ENCODE measurements at places on chromosomes 11 and 22.

DNA sequence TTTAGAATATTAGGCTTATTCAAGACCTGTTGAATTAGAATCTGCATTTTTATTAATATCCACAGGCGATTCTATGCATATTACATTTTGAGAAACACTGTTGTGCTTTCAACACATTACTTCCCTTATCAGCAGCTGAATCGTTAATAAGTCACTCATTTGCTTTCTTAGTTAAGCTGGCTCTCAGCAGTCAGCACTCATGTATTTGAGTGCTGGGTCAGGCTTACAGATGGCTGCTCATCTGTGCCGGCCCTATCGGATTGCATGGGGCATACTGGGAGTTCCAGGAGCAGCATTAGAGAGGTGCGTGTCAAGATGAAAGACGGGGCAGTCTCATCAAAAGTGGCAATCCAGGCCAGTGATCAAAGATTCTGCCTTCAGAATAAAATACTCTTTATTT lies 10.8 kb upstream of the OR51L1 start:
- no peak for DNase-seq

- DNase-seq = peak; percentile 66
These were observed 65.3 kb upstream of the MS4A8 start for GRCh38 chr11:60634126-60634525.

DNA sequence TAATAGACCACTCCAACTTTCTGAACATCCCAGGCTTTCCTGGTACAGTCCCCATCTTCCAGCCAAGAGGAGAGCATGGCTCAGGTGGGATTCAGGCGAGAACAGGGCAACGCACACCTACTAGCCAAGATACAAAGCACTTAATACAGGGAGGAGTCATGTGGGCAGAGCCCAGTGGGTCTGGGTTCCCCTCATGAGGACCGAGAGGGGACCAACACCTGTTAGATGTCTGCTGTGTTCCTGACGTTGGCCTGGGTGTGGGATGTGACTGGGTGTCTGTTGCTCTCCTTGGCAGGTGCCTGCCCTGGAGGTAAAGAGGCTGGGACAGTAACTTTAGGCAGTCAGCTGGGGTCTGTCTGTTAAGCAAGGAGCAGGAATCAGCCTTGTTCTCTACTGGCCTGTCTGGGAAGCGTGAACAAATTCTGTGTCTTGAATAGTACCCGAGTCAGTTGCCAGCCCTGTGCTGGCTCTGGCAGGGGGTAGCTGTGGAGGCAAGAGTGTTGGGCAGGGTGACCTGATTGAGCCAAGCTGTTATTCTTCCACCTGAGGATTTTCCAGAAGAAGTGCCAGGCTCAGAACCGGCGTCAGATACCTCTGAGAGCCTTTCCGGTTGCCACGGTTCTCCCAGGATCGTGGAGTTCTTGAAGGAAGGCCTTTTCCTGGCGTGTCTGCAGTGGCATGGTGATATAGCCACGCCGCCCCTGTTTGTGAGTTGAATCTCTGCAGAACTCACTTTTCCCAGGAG lies 56.3 kb downstream of the BCR start:
- no peak for DNase-seq

- no peak for DNase-seq
These were observed 18.3 kb upstream of the MICAL3 start for GRCh38 chr22:18042685-18043084.

- DNase-seq = no peak
These were observed at the start of gene PAX6 for GRCh38 chr11:31810779-31811647. TSS of gene PAX6 (minus strand) at chr11:31811322. CDS start at chr11:31806411, 4,911 bp downstream.

- no peak for DNase-seq
These were observed 70.4 kb upstream of the RASSF10 start for GRCh38 chr11:12938590-12939247.

DNA sequence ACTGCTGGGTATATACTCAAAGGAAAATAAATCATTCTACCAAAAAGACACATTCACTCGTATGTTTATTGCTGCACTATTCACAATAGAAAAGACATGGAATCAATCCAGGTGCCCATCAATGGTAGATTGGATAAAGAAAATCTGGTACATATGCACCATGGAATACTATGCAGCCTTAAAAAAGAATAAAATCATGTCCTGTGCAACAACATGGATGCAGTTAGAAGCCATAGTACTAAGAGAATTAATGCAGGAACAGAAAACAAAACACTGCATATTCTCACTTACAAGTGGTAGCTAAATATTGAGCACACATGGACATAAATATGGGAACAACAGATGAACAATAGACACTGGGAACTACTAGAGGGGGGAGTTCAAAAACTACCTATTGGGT lies 96.3 kb downstream of the FAM76B start:
- DNase-seq = no peak

GRCh38 chr22:28375761-28376534 lies 303.7 kb downstream of the TTC28 start:
- DNase-seq = no peak

GRCh38 chr11:88246696-88247095 lies 71.5 kb upstream of the RAB38 start:
- DNase-seq = no peak

- no peak for DNase-seq
These were observed 72.8 kb downstream of the TP53I11 start for GRCh38 chr11:44877571-44878497.

GRCh38 chr11:94672636-94673035 lies 95.5 kb upstream of the AMOTL1 start:
- DNase-seq = no peak

- no peak for DNase-seq
These were observed 71.8 kb downstream of the CTTN start for GRCh38 chr11:70470127-70470526.

DNA sequence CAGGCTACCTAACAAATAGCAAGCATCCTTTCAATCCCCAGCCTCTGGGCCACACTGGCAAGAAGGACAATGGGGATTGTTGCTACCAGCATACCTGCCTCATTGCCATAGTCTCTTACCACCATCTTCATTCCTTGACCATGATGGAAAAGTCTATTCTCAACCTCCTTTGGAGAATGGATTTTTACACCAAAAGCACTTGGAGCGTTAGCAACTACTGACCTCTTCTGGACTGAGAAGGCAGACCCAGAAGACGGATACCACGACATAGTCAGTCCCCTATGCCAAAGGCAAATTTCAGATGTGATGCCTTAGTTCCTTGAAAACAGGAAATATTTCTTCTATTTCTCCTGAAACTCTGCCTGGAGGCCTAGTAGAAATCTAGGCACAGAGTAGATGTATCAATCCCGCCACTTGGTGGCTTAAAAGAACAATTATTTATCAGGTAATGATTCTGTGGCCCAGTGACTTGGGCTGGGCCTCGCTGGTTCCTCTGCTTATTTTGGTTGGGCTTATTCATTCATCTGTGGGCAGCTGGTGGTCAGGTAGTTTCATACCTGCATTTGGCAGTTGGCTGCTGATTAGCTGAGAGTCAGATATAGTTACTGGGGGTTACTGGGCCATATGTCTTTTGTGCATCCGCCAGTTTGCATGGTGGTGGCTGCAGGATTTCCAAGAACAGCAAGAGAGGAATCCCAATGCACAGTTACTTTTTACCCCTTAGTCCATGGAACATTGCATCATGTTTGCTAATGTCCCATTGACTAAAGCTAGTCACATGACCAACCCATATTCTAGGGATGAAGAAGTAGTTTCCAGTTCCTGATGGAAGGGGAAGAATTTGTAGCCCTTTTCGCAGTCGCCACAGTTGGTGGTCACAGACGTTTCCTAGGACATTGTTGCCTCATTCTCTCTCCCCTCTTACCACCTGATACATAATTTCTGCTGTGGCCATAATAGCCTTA lies 75.2 kb downstream of the DHCR7 start:
- no peak for DNase-seq

DNA sequence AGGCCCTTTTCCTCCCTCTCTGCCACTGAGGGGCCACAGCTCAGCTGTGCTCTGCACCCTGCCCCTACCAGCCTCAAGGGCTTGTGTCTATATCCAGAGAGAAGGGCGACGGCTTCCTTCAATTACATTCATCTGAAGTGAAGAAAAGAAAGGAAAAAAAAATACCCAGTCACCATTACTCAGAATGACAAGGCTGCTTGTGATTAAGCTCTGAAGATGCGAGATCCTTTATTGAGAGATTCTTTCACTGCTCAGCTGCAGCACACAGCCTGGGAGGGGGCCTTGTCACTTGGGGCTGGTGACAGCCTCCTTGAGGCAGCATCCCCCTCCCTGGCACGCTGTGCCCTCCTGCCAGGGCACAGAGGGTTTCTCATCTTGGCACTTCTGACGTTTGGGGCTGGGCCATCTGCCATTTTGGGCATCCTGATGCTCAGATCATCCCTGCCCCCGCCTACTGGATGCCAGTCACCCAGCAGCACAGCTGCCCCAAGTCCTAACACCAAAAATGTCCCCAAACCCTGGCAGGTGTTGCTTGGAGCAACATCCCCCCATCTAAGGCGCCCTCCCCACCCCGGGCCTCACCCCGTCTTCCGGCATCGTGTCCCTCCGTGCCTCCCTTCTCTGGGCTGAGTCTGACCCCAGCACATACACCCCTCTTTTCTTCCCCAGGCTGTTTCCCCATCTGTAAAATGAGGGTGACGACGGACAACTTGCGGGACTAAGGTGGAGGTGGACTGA lies 1394.7 kb downstream of the BRD1 start:
- no peak for DNase-seq

- DNase-seq = no peak
These were observed 1.9 kb downstream of the SMTNL1 start for GRCh38 chr11:57539342-57539741.

DNA sequence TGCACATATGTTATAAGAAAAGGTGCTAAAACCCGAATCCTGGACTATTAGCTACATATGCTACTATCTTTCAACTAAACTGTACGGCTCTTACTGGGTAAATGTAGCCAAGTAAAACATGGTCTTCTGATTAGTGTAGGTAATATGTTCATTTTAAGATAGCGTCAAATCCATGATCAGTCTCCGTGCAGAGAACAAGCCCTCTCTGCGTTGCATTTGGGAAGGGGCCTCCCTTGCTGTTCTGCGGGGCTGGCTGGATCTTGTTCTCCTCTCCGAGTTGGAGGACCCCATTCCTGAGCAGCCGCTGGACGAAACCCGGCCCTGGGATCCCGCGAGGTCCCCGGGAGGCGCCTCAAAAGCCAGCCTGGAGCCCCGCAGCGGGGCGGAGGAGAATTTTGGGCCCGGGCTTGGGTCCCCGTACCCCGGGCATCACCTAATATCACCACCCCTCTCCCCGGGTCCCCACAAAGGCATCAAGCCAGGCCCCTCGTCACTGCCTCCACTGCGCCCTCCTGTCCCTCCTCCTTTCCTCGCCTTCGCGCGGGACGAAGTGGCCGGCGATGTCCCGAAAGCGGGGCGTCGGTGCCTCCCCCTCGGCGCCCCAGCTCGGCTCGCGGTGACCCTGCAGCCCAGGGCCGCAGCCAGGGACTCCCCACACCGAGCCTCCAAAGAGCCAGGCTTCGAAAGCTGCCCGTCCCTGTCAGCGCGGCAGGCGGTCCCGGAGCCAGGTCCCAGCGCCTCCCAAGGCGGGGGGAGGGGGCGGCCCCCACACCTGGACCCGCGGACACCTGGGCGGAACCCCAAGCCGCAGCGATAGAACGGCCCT lies 54.5 kb upstream of the FBXO3 start:
- no peak for DNase-seq

GRCh38 chr11:61345170-61345610 lies 12.2 kb downstream of the TKFC start:
- DNase-seq = no peak

DNA sequence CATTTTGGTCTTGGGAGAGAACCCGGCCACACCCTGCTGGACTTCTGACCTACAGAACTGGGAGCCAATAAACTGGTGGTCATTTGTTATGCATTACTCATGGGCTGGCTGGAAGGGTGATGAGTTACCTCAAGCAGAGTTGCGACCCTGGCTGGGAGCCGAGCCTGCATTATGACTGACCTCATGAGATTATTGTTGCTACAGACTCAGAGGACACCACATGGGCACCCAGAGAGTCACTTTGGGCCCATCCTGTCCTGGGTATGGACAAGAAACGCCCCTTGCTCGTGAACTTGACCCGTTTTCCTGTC lies 531.7 kb downstream of the TBC1D22A start:
- no peak for DNase-seq

Data from H1 (cell line).